ENCODE measurements at places on chromosomes 1 and 21. TPM values are rescaled to one million over a fixed set of nuclear protein-coding genes. Genes with fewer than 3 reads are reported as not detected.

DNA sequence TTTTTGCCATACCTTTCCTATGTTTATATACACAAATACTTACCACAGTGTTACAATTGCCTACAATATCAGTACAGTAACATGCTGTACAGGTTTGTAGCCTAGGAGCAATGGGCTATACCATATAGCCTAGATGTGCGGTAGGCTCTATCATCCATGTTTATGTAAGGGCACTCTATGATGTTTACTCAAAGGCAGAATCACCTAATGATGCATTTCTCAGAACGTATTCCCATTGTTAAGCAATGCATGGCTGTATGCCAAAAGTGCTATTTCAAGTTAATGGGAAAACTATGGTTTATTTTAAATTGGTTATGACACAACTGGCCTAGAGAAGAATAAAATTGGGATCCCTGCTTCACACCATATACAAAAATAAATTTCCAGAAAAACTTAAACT is 36.9 kb upstream of the DISP1 start:
- no peak for DNase-seq

DNA sequence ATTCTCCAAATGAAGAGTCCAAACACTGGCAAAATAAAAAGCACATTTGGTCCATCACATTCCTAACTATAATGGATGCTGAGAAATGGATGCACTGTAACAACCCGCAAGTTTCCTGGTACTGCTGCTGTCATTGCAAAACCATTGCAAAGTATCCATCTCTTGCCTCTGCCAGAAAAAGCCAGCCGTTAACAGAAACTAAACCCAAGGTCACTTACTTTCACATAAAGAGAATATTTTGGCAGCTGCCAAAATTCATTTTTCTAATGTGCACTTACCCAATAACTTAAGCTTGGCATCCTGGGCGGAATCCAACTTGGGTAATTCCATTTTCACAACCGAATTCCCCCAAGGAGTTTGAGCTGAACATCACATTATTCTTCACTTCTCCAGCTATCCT is 77.0 kb upstream of the LRRC8D start:
- DNase-seq: no peak

DNA sequence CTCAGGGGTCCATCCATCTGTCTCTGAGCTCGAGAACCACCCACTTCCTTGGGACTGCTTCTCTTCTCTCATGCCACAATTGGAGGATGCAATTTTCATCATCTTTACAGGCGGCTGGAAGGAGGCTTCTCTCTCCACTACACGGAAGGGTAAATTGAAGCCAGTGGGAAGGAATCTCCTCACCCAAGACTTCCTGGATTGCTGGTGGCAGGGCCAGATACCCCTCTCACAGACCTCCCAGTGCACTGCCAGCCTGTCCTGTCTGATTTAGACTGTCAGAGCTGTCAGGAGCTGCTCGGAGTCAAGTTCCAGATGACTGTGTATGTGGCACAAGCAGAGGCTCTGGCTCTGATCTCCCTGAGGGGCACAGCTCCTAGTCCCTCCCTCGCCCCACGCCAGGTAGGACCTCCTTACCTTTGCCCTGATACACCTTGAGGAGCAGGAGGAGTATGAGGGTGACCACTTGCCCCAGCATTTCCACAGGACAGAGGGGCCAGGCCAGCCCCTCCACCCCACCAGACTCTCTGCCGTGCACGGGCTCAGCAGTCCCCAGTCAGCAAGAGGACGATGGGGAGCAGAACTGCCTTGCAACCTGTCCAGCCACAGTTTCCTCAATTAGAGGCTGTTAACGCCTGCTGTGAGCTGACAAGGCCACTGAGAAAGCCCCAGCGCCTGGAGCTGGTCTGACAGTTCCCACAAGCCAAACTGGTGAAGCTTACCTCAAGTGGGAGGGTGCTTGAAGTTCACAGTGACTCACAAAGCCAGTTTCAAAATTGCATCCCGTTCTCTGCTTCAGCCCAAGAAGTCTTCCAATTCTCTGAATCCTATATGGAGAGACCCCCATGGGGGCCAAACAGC is at the start of gene CD244:
Gene CD244 (minus strand): TSS at position 685 of the 858 bp plus-strand sequence. CDS start 210 bp downstream, at position 475.
- peak; percentile 28 for DNase-seq

- DNase-seq: no peak
These were observed 1.4 kb upstream of the MDM4 start for GRCh38 chr1:204514828-204515227.

- peak; percentile 73 for DNase-seq
These were observed 5.4 kb upstream of the TDRD5 start for GRCh38 chr1:179586107-179586823.

Gene HTR6
- not detected for polyA plus RNA-seq
